NCI-H2171 treated with DMSO at 0.1 percent for 48 hours (cell line): ENCODE measurements at places on chromosomes 11 and 22.
A peak's percentile ranks its signal among the peaks of the same experiment; 100 is the strongest.

DNA sequence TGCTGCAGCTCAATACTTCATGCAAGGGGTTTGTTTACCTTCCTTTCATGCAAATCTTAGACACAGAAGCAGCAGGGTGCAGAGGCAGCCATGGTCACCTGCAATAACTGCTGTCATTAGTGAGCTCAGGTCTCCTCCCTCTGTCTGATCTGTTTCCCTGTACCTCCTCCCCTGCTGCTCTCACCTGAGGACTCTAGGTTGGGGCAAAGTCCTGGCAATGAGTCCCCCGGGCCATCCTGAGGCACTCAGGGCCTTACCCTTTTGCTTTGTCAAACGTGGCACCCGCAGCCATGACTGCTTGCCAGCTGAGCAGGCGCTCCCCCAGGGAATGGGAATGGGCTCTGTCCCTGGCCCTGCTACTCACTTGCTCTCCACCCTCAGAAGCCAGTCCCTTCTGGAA, 3.9 kb downstream of the LRRC10B start:
- DNase-seq = peak; percentile 58

DNA sequence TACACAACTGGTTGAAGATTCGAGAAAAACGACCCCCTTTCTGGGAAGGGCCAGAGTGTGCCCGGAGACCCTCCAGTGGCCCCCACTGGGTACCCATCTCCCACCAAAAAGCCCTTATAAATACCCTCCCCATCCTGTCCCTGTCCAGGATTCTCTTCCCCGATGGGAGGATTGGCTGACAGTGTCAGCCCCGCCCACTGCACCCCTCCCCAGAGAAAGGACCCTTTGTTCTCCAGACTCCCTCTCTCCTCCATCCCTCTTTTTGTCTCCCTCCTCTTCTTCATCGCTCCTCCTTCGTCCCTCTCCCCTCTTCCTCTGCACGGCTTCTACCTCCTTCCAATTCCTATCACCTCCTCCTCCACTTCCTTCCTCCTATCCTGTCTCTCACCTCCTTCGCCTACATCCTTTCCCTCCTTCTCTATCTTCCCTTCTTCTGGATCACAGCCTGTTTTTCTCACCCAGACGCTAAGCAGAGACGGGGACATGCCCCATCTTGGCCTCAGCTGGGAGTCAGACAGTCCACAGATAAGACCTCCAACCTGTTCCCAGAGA, 13.3 kb upstream of the MEN1 start:
- no peak for DNase-seq

GRCh38 chr11:92390783-92391182, 166.2 kb downstream of the FAT3 start:
- DNase-seq = no peak

DNA sequence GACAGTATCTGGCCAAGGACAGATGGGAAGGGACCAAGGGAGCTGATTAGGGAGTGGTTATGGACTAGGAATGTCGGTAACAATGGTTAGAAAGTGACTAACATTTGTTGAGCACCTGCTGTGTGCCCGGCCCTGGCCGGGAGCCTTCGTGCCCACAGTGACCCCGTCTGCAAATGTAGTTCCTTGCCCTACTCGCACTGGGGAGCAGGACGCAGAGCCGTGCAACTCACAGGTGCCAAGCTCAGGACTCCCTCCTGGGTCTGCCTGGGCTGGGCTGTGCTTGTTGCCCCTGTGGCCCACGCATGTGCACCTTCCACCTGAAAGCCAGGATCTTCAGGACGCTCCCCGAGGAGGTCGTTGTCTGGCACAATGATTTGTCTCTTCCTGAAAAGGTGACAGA, 56.7 kb upstream of the PPP6R3 start:
- no peak for DNase-seq

DNA sequence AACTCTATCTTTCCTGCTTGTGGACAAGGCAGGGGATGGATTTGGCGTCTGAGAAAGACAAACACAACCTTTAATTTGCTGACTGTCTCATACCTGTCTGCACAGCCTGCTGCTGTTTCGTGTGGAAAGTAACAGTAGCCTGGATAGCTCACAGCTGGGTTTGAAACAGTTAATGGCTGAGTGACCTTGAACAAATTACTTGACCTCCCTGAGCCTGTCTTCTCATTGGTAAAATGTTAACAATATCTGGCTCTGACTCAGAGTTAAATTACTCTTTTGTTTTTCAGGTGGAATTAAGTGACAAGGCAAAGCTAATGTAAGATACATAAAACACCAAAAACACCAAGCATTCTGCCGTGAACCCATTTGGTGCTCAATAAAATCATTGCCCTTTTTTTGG, 41.1 kb upstream of the ADA2 start:
- DNase-seq = no peak

- peak; percentile 47 for DNase-seq
Observed at GRCh38 chr22:39556970-39557841, 13.3 kb upstream of the CACNA1I start.

DNA sequence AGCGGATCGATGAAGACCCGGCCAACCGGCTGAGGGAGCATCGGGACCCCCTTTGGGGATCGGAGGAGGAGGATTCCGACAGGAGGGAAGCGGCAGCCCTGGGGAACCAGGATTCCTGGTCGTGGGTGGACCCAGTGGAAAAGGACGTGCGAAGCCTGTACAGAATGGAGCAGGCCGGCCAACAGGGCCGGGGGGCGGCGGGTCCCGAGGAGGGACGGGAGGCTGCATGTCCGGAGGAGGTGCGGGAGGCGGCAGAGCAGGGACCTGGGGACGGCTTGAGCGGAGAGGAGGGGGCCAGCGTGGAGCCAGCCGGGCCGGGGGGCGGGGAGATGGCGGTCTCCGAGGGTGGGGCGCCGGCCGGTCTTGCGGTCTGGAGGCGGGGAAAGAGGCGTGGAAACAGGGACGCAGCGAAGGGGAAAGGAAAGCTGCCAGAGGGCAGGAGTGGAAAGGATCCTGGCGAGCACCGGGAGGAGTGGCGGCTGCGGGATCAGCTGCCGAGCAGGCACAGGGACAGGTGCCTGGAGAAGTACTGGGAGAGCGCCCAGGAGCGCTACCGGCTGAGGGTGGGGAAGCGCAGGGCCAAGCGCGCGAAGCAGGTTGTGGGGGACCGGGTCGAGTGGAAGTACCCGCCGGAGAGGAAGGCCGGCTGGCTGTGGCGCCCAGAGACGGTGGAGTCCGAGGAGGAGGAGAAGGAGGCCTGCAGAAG, at the start of gene ANO5:
Gene ANO5, plus strand, starts transcription at position 444 of the 706 bp plus-strand sequence. CDS start 408 bp downstream, outside the sequence.
- DNase-seq = peak; percentile 71

GRCh38 chr11:103867481-103867880, 169.0 kb upstream of the DDI1 start:
- no peak for DNase-seq

GRCh38 chr11:59787816-59788215, 22.8 kb downstream of the MRPL16 start:
- peak; percentile 51 for DNase-seq

- DNase-seq = no peak
Observed at GRCh38 chr11:65801153-65801987, 14.5 kb downstream of the OVOL1 start.

GRCh38 chr11:57638811-57639320, 10.8 kb downstream of the YPEL4 start:
- DNase-seq = no peak

DNA sequence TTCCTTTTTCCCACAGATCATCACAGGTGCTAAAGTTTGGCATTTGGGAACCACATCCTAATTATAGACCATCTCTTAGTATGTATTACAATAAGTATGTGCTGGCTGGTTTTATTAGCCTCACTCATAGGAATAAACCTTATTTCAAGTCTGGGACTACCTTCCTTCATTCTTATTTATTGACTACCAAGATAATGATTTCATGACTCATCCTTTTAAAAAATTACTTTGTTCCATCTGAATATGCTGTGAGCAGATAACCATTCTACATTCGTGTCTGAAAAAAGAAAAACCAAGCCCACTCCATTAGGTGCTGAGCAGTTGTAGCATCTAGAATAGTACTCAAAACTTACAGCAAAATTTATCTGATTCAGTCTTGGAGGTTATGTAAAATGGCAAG, 12.3 kb downstream of the TNRC6B start:
- no peak for DNase-seq

DNA sequence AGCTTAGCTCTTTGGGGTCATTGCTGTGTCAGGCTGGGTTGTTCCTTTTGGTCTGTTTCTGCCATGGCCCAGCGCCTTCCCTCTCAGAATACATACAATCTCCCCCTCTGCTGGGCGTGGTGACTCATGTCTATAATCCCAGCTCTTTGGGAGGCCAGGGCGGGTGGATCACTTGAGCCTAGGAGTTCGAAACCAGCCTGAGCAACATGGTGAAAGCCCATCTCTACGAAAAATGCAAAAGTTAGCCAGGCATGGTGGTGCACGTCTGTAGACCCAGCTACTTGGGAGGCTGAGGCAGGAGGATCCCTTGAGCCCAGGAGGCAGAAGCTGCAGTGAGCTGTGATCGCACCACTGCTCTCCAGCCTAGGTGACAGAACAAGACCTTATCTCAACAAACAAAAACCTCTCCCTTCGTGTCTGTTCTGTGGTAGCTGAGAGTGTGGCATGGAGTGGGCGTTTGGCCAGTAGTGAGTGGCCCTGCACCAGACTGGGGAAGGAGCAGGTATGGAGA, 46.7 kb upstream of the RAB1B start:
- DNase-seq = no peak

GRCh38 chr11:67780056-67780455, 105.6 kb upstream of the ALDH3B2 start:
- DNase-seq = no peak

GRCh38 chr11:124463324-124463723, 17.8 kb upstream of the OR8B8 start:
- DNase-seq = no peak
